Left lung (tissue), 14 donors: ENCODE measurements at places on chromosomes 11 and 22. TPM values are rescaled to one million over a fixed set of nuclear protein-coding genes. Genes with fewer than 3 reads are reported as not detected.

- H3K4me3 ChIP-seq, result no peak overlapping the region
- no peaks in the 10 kb centered on the region for H3K36me3 ChIP-seq
- no peaks in the 10 kb centered on the region for H3K27me3 ChIP-seq
- peaks cover 29% of the 10 kb centered on the region for H3K4me1 ChIP-seq
These were observed 17.1 kb upstream of the TFIP11 start for GRCh38 chr22:26529345-26529744.

The C22orf31 gene
- total RNA-seq, result 0.29 TPM

GRCh38 chr11:78560153-78560552 is 14.5 kb downstream of the NARS2 start:
- H3K27me3 ChIP-seq, result no peaks in the 10 kb centered on the region
- DNase-seq, result no peak
- no peak overlapping the region for H3K4me3 ChIP-seq
- H3K4me1 ChIP-seq, result peaks cover 40% of the 10 kb centered on the region

DNA sequence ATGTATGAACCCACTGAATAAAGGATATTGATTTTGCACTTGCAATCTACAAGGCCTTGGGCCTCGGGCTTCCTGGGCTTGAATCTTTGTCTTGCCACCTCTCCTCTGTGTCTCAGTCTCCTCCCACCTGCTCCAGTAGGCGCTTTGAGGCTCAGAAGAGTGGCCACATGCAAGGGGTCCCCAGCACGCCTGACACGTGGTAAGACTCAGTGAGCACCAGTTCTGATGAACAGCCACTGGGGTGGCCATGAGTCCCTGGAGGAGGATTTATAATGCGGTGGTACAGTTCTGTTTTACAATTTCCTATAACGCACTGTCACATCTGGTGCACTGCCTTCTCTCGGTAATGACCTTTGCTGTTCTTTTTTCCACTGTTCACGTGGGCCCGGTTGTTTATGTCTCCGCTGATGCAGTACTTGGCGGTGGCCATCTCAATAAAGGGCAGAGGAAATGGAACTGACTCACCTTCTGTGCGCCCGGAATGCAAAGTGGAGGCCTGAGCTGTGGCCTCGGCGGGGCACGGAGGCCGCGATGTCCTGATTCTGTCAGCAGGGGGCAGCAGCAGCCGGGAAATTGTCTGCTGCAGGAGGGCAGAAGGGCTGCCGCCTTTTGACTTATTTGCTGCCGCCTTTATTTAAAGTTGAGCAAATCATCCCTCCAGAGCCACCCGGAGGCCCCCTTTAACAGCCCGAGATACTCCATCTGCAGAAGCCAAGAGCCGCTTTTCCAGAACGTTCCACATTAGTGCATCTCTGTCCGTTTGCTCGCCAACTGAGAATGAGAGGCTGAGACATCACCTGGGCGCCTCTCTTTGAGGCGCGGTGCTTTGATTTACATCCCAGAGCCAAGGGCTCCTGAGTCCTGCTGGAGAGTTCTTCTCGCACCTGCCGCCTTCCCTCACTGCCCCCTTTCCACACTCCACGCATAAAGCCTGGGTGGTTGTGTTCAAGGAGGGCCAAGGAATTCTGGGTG is 6.0 kb upstream of the IFT27 start:
- H3K27me3 ChIP-seq, result peaks cover 40% of the 10 kb centered on the region
- no peaks in the 10 kb centered on the region for H3K36me3 ChIP-seq
- peak; percentile 95 for DNase-seq
- no peak overlapping the region for H3K4me3 ChIP-seq

- H3K36me3 ChIP-seq, result no peaks in the 10 kb centered on the region
- no peaks in the 10 kb centered on the region for H3K4me1 ChIP-seq
- no peak for DNase-seq
- no peak overlapping the region for H3K27ac ChIP-seq
- H3K27me3 ChIP-seq, result peaks cover 39% of the 10 kb centered on the region
- no peak overlapping the region for H3K4me3 ChIP-seq
These were observed 44.8 kb downstream of the BUD13 start for GRCh38 chr11:116727990-116728389.

DNA sequence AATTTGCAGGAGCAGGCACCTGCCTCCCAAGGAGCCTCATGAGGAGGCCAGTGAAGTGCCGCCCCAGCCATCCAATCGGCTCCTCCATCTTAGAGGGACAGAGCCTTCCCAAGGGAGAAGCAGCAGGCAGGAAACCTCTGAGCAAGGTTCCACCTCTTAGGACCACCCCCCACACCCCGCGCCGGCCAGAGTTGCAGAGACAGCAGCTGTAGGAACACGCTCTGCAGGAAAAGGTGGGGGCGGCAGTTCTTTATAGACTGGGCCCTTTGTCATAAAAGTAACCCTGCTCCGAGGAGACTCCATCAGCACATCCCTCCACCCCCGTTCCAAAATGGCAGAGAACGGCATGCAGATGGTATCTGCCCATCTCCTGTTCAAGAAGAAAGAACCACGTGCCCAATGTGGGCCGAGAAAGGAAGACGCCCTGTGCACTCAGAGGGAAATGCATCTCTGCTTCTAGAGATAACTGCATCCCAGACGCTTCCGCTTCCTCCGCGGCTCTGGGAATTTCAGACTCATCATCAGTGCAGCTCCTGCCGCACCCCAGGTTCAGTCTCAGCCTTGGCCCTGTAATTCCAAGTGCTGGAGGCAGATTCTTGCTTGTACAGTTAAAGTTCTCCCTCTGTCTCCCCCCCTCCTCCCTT is 98.5 kb downstream of the SPATA19 start:
- no peaks in the 10 kb centered on the region for H3K36me3 ChIP-seq
- H3K4me1 ChIP-seq, result no peaks in the 10 kb centered on the region
- no peak overlapping the region for H3K27ac ChIP-seq
- H3K27me3 ChIP-seq, result no peaks in the 10 kb centered on the region
- no peak overlapping the region for H3K4me3 ChIP-seq

The IGSF9B gene
- 9.9 TPM for total RNA-seq

DNA sequence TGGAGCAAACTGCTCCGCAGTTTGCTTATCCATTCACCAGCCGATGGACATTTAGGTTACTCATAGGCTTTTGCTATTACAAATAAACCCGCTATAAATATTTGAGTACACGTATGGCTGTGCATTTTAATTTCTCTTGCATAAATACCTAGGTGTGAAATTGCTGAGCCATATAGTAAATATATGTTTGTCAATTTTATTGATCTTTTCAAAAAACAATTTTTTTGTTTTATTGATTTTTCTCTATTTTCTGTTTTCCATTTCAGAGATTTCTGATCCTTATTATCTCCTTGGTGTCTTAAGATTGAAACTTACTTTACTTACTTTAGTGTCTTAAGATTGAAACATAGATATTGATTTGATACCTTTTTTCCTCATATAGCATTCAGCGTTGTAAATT is 4.5 kb downstream of the ZNF74 start:
- no peaks in the 10 kb centered on the region for H3K27me3 ChIP-seq
- H3K27ac ChIP-seq, result no peak overlapping the region
- peaks cover 30% of the 10 kb centered on the region for H3K4me1 ChIP-seq
- H3K4me3 ChIP-seq, result no peak overlapping the region
- H3K36me3 ChIP-seq, result no peaks in the 10 kb centered on the region
- DNase-seq, result no peak

DNA sequence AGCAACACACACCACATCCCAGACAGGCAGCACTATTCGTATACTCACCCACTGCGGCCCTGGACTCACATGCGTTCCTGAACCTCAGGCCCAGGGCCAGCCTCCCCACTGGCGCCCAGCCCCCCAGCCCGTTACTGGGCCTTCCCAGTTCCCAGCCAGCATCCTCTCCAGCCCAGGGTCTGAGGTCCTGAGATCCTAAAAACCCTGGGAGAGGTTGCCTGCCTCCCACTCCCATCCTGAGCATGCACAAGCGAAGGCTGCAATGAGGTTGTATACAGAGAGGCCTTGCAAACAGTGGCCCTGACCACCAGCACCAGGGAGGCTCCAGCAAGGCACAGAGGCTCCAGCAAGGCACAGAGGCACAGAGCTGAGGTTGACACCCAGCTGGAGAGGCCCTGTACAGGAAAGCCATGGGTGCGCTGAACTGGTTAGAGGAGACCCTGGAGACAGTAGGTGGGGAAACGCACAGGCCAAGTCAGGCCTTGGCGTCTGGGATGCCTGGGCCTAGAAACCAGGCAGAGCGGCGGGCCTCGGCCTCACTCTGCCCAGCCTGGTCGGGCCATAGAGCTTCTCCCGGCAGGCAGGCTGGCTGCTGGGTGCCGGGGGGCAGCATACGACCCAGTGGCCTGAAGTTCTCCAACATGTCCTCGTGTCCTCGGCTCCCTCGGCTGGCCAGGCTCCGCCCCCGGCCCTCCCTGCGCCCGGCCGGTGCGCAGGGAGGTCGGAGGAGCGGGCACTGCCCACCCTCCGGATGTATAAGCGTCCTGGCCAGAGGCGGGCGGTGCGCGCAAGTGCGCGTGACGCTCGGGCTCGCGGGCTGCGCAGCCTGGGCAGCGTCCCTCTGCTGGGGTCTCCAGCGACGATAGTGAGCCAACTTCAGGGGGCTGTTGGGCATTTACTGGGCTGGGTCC is 2.3 kb upstream of the TBX1 start:
- no peak overlapping the region for H3K27ac ChIP-seq
- peaks cover 3% of the 10 kb centered on the region for H3K4me1 ChIP-seq
- H3K36me3 ChIP-seq, result no peaks in the 10 kb centered on the region
- H3K27me3 ChIP-seq, result peaks cover 88% of the 10 kb centered on the region
- no peak for DNase-seq

The DGCR6 gene
- total RNA-seq, result 1.7 TPM

The TMEM121B gene
- 0.41 TPM for total RNA-seq

DNA sequence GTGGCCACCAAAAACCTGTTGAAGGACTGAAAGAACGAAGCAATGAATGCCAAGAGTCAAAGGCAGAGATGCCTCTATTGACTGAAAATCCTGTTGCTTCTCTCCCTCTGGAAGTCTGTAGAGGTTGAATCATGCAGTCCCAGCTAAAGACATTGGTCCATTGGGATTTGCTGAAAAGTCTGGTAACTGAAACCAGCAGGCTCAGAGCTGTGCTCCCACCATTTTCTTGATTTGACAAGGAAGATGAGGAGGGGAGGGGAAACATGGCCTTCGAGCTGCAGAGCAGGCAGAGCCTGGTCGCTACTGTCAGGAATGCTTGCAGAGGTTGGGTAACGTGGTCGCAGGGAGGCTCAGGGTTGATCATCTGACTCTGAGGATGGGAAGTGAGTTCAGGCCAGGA is 72.8 kb upstream of the CSNK2A3 start:
- no peaks in the 10 kb centered on the region for H3K36me3 ChIP-seq
- no peak for DNase-seq
- no peaks in the 10 kb centered on the region for H3K27me3 ChIP-seq
- peaks cover 15% of the 10 kb centered on the region for H3K4me1 ChIP-seq
- no peak overlapping the region for H3K4me3 ChIP-seq

The GRAP2 gene
- 2.3 TPM for total RNA-seq

DNA sequence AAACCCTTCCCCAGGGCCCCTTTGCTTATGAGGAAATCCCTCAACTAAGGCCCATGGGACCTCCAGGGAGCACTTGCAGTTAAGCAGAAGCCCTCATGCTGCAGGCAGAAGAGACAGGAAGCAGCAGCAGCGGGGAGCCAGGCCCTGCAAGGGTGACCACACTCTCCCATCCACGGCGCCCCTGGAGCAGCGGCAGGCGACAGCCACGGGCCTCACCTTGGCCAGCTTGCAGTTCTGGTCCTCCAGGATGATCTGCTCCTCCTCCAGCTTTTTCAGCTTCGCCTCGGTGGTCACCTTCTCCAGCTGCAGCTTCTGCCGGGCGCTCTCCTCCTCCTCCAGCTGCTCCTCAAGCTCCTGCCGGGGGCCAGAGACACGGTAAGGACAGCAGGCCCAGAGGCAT is 47.0 kb downstream of the APOL1 start:
- H3K4me1 ChIP-seq, result peaks cover 3% of the 10 kb centered on the region
- peaks cover 100% of the 10 kb centered on the region for H3K36me3 ChIP-seq
- no peak overlapping the region for H3K4me3 ChIP-seq

The NLRP14 gene
- 0.10 TPM for total RNA-seq

DNA sequence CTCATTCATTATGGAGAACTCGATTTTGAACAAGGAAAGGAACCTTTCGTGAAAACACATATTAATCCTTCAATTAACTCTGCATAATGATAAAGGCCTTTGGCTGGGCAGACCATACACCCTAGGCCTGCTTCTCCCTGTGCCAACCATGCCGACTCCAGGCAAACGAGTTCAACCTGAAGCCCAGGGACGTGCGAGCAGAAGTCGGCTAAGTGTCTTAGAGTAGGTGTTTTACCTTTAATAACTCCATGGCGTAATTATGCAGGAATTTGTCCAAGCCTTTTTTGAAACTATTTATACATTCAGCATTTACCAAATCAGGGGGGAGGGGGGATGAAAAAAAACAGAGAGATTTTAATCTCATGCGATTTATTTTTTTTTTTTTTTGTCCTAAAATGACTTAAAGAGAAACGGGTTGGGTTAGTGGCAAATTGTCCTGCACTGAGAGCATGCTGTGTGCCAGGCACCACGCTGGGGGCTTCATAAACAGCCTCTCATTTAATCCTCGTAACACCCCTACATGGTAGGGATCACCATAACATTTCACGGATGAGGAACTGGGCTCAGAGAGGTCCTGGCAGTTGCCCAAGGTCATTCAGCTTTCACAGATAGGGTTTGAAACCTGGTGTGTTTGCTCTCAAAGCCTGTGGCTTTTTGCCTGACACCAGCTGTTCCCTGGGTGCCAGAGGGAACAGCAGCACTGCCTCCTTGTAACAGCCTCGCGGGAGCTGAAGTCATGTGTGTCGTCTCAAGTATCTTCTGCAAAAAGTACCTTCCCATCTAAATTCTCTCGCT is 423.9 kb downstream of the MN1 start:
- no peak for DNase-seq
- no peak overlapping the region for H3K4me3 ChIP-seq
- H3K4me1 ChIP-seq, result peaks cover 7% of the 10 kb centered on the region
- no peaks in the 10 kb centered on the region for H3K27me3 ChIP-seq
- no peak overlapping the region for H3K27ac ChIP-seq
- no peaks in the 10 kb centered on the region for H3K36me3 ChIP-seq

- no peak overlapping the region for H3K27ac ChIP-seq
- no peak for DNase-seq
- H3K4me3 ChIP-seq, result no peak overlapping the region
These were observed 19.0 kb upstream of the MPPED2 start for GRCh38 chr11:30605036-30605605.

- DNase-seq, result no peak
- H3K27ac ChIP-seq, result no peak overlapping the region
- H3K4me3 ChIP-seq, result no peak overlapping the region
- H3K36me3 ChIP-seq, result no peaks in the 10 kb centered on the region
These were observed 184.9 kb upstream of the SESN3 start for GRCh38 chr11:95415837-95416304.

- no peaks in the 10 kb centered on the region for H3K27me3 ChIP-seq
- H3K27ac ChIP-seq, result no peak overlapping the region
- DNase-seq, result no peak
These were observed 13.9 kb downstream of the APOL2 start for GRCh38 chr22:36225333-36225922.

GRCh38 chr11:15074206-15075161 is 1.1 kb downstream of the CALCB start:
- peak; percentile 91 for DNase-seq
- no peaks in the 10 kb centered on the region for H3K36me3 ChIP-seq
- H3K4me3 ChIP-seq, result no peak overlapping the region
- H3K27me3 ChIP-seq, result peaks cover 53% of the 10 kb centered on the region
- H3K27ac ChIP-seq, result no peak overlapping the region
- H3K4me1 ChIP-seq, result peaks cover 16% of the 10 kb centered on the region
